WTC11 (cell line): ENCODE measurements at places on chromosomes 6 and 20.

DNA sequence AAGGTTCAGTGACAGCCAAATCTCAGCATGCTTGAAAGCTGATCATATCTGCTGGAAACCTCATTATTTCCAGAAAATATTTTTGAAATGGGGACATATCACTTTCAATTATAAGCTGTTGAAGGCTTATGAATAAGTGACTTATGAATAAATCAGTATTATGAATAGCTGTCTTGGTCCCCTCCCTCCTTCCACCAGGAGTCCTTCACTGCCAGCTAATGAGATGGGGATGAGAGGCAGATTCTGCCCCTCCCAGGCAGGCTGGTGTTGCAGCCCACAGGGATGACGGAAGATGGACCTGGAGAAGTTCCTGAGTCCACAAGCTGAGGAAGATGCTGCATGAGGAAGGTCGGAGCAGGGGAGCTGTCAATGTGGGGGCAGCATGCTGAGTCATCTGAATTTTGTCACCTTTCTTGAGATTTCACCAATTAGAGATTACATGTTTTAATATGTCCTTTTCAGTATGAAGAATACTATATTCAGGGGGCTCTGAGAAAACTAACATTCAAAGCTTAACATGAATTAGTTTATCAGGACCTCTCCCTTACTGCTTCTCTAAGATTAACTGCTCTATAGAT is 112.2 kb downstream of the DTNBP1 start:
- no peak for DNase-seq

DNA sequence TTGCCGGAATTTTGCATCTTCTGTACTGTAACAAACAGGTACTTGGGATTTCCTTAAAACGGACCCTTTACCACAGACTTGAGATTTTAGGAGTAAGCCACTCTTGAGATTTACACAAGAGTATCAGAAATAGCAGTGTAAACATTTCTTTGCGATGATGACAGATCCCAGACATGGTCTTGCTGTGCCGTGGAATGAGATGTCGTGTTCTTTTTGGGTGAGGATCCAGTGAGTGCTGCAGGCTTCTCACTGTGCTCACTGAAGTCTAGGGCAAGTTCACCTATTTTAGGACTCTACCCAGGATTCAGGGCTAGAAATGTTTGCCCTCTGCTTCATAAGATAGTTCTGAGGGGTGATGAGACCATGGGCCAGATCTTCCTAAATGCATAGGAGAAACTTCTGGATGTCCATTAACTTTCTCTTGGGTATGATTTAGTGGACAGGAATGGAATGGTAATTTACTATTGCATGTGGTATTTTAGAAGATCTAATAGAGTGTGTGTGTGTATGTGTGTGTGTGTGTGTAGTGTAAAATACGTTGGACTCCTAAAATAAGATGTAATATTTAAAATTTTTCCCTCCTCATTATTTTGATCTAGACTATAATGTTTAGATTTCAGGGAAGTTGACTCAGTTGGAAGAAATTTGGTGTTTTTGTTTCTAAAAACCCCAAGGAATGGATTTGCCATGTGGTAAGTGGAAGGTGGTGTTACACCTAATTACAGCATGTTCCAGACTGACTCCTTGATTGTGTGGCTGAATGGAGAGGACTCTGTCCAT is 8.5 kb downstream of the LRRC1 start:
- DNase-seq, result no peak

DNA sequence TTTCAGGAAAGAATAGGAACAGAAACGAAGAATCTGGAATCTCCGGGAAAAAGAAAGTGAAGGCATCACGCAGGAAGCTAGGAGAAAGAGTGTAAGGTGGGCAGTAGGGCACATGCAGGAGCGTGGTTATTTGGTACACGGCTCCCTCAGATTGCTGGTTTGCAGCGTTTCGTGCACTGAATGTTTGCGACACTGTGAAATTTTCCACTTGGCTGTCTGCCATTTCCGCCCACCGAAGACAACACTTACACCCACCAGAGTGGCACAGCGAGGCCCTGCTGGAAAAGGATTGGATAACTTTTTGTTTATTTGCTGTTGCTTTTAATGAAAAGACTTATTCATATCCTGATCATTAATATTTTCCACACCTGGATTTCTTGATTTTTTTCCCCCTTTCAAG is 248.3 kb downstream of the GMPR start:
- no peak for DNase-seq

DNA sequence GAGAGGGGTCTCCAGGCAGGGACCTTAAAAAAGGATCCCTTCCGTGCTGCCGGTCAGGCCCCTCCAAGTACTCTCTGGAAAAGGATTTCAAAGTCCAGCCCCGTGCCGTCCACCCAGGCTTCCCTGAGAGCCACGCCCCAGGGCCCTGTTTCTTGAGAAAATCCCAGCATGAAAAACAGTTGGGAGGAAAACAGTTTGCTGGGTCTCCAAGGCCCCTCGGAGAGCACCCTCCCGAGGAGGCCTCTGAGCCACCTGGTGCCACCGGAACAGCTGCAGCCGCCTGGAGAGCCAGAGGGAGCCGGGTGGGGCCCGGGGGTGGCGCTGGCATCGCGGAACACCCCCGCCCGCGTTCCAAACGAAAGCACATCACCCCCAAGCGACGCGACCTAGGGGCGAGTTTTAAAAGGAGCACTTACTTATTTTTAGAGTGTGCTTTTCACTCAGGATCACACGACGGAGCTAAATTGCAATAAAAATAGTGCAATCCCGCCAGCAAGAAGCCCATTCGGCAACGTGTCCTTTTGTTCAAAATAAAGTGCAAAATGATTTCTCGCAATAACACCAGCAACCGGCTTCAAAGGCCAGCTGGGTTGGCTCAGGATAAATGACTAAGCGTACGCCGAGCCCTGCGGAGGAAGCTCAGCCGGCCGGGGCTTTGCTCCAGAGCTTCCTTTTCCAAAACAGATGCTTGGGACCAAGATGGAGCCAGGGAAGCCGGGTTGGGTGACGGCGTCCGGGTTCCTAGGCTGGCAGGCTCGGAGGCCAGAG is 64.2 kb downstream of the YTHDF1 start:
- no peak for DNase-seq

GRCh38 chr6:169968541-169969270 is 217.3 kb downstream of the ERMARD start:
- no peak for DNase-seq

- peak; percentile 30 for DNase-seq
These were observed 123.4 kb upstream of the SUPT3H start for GRCh38 chr6:45500924-45501816.

- DNase-seq, result no peak
These were observed 19.8 kb downstream of the GMPR start for GRCh38 chr6:16257999-16258708.

DNA sequence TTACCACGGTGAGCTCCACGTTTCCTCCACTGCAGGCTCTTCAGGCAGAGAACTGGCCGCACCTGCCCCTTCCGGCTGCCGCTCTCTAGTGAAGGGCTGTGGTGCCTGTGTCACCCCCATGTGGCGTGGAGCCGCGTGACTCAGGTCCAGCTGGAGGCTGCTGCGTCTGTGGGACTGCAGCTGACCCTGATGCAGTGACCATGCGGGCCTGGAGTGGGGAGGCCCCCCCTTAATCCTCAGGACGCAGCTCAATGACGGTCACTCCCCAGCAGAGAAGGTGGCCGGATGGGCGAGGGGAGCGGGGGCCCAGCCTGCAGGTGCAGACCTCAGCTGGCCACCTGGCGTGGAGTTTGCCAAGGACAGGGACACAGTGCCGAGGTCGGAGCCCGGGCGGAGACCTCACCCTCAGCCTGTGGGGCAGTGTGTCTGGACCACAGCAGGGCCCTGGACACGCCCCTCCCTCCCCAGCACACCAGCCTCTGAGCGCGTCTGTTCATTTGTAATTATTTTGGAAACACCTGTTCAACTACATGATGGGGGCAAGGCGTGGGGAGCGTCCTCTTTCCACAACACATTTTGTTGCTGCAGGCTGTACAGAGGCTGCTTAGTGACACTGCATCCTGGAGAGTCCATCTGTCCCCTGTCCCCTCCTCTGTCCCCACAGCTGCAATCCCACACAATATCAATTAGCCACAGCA is 10.7 kb downstream of the BHLHE23 start:
- DNase-seq, result no peak

DNA sequence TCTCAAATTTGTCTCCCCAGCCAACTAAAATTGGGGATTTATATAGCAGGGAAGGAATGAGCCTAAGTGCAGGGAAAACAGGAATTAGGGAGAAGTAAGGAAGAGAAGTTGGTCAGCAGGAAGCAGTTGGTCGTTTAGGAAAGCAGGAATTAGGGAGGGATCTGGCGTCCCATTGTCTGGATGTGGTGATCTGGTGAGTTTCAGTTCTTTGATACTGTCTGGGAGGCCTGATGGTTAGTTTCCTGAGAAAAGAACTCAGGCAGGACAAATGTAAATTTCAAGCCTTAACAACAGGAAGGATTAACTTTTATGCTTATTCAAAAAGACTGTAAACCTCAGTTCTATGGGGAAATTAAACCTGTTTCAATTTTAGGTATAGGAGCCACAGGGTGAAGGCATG is 116.2 kb upstream of the PRL start:
- DNase-seq, result no peak

GRCh38 chr6:129651291-129651691 is 58.7 kb downstream of the ARHGAP18 start:
- no peak for DNase-seq
